ENCODE measurements at places on chromosomes 1 and 21. TPM values are rescaled to one million over a fixed set of nuclear protein-coding genes. Genes with fewer than 3 reads are reported as not detected.
A peak's percentile ranks its signal among the peaks of the same experiment; 100 is the strongest.

- peaks cover 13% of the 10 kb centered on the region for H3K4me1 ChIP-seq
- H3K36me3 ChIP-seq, result no peaks in the 10 kb centered on the region
- H3K27me3 ChIP-seq, result no peaks in the 10 kb centered on the region
- no peak overlapping the region for H3K27ac ChIP-seq
- no peak for DNase-seq
Observed at GRCh38 chr21:27043377-27043776, 76.5 kb upstream of the ADAMTS5 start.

- H3K27ac ChIP-seq, result peak overlapping the region; percentile 71
- H3K27me3 ChIP-seq, result no peaks in the 10 kb centered on the region
- no peak for DNase-seq
- no peaks in the 10 kb centered on the region for H3K36me3 ChIP-seq
Observed at GRCh38 chr1:109299558-109300343, 7.1 kb downstream of the MYBPHL start.

DNA sequence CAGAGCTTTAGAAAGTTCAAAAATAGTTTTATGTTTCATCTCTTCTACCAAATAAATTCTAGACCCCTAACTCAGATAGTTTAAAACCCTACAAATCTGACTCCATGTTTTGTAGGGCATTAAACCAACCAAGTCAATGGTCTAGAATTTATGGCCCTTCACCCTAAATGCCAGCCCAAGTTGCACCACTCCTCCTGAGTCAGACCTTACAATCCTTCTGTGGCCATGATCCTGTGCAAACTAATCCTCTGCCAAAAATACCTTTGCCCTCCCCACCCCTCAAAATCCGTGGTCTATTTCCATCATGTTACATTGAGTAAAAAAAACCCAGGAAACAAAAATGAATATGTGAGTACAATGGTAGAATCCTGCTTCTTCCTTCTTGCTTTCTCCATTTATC, 179.3 kb downstream of the NR5A2 start:
- peaks cover 28% of the 10 kb centered on the region for H3K4me1 ChIP-seq
- H3K4me3 ChIP-seq, result no peak overlapping the region
- peak; percentile 46 for DNase-seq
- H3K36me3 ChIP-seq, result no peaks in the 10 kb centered on the region
- peak overlapping the region; percentile 55 for H3K27ac ChIP-seq

DNA sequence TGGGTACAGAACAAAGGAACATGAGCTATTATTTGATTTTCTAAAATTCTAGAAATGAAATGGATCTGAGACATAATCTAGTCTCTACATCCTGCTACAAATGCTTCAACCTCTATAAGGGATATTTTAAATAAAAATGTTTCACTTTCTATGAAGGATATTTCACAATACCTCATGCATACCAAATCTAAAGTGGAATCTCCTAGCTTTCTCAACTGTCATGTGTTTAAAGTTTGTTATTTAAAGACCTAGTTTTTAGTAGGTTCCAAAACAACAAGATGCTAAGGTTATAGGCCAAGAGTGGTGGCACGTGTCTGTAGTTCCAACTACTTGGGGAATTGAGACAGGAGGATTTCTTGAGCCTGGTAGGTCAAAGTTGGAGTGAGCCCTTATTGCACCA, 47.6 kb downstream of the KDM5B start:
- peaks cover 93% of the 10 kb centered on the region for H3K36me3 ChIP-seq
- H3K4me1 ChIP-seq, result peaks cover 8% of the 10 kb centered on the region
- peak; percentile 12 for DNase-seq
- H3K27me3 ChIP-seq, result no peaks in the 10 kb centered on the region

DNA sequence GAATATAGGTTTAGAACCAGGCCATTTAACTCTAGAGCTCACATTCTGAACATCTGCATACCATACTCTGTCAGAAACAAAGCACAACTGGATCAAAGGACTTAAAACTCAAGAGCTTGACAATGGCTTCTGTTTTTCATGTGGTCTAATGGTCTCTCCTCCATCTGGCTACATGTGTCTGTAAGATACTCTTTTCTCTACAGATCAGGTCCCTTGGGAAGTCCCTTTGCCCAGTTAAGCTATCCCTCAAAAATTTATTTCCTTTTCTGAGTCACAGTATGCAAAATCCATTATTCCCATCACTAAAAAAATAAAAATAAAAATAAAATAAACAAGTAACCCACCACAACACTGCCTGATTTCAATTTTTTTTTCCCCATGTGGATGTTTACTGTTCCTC, 357.0 kb upstream of the PRMT6 start:
- H3K4me1 ChIP-seq, result peaks cover 25% of the 10 kb centered on the region
- H3K27me3 ChIP-seq, result no peaks in the 10 kb centered on the region
- H3K27ac ChIP-seq, result peak overlapping the region; percentile 46

DNA sequence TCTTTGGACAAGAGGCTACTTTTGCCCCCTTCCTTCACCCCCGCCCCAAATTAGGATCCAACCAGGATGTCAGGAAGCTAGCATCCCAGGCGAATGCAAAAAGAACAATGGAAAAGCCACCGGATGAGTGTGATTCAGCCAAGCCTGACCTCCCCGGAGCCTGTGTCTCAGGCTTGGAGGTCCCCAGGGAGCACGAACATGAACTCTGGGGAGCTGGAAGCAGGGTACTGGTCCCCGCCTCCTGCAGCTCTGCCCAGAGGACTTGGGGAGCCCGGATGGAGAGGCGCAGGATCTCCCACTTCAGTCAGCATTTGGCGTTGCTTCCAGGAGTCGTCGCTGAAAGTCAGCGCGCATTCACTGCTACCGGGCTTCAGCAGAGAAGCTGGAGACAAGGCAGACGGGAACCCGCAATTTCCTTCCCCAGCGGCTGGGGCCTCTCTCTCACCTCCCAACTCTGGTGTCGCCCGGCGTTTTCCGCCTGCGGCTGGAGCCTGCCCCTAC, 1.8 kb upstream of the TBX15 start:
- H3K36me3 ChIP-seq, result no peaks in the 10 kb centered on the region
- H3K4me3 ChIP-seq, result peak overlapping the region; percentile 82
- peak overlapping the region; percentile 96 for H3K27ac ChIP-seq
- no peaks in the 10 kb centered on the region for H3K4me1 ChIP-seq
- no peaks in the 10 kb centered on the region for H3K27me3 ChIP-seq

DNA sequence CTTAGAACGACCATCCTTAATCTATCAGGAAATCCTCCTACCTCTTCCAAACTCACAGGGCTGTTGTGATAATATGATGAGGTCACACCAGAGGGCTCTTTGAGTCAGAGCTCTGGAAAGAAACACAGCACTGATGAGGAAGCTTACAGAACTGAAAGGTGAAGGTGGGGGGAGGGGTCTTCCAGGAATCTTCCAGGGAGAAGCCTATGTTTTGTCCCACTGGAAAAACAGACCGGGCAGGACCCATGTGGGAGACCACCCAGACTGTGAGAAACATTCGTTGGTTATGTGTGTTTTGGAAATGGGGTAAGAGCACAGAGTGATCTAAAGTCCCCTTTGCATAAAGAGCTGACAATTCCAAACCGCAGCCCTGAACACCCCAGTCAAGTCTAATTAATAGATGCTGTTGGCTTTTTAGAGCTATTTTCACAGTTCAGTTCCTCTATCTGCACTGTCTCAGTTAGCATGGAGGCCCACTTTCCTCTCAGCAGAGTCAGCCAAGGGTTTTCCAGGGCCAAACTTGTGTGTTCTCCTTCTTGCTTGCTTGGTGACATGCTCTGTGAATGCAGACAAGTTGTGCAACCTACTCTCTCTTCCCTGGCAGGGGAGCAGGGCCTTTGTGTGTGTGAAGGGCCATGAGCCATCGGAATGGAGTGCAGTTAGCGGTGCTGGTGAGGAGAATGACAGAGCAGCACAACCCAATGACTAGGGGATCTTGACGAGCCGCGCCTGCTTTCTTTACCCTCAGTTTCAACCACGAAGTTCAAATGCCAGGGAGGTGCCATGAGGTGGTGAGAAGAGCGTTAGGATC, 12.3 kb downstream of the PHLDA3 start:
- H3K27ac ChIP-seq, result peak overlapping the region; percentile 100
- no peaks in the 10 kb centered on the region for H3K27me3 ChIP-seq
- peak overlapping the region; percentile 50 for H3K4me3 ChIP-seq

- peaks cover 3% of the 10 kb centered on the region for H3K36me3 ChIP-seq
- H3K27ac ChIP-seq, result no peak overlapping the region
- H3K4me3 ChIP-seq, result no peak overlapping the region
- H3K27me3 ChIP-seq, result no peaks in the 10 kb centered on the region
- DNase-seq, result no peak
Observed at GRCh38 chr1:167947733-167948132, 10.9 kb upstream of the MPC2 start.

DNA sequence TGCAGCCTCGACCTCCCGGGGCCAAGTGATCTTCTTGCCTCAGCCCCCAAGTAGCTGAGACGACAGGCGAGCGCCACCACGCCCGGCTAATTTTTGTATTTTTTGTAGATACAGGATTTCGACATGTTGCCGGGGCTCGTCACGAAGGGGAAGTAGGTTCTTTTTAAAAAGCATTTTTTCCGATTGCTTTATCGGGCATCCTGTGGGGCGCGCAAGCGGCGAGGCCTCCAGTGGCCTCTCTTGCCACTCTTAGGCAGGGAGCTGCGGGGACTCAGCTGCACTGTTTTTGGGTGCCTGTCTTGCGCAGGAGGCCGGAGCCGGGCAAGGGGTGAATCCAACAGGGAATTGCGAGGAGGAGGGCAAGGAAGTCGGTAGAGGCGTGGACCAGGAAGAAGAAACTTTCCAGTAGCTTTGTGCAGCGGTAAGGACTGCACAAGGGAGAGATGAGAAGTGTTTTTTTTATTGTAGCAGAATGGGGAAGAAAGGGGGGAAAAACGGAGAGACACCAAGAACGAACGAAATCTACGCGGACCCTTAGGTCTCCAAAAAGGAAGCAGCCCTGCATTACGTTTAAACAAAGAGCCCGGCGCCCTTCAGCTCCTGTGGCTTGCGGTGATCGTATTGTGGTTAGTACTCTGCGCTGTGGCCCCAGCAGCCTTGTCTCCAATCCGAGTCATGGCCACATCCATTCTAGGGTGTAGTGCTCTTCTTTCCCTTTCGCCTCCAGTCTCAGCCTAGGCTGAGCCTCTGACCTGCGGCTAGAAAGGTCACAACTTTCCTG, 164.8 kb downstream of the PPIAL4G start:
- peak overlapping the region; percentile 53 for H3K4me3 ChIP-seq
- H3K36me3 ChIP-seq, result no peaks in the 10 kb centered on the region
- DNase-seq, result peak; percentile 32

GRCh38 chr1:158008630-158009029, 15.2 kb downstream of the KIRREL1 start:
- no peaks in the 10 kb centered on the region for H3K36me3 ChIP-seq
- H3K27me3 ChIP-seq, result no peaks in the 10 kb centered on the region
- H3K27ac ChIP-seq, result peak overlapping the region; percentile 89
- H3K4me1 ChIP-seq, result peaks cover 90% of the 10 kb centered on the region
- no peak overlapping the region for H3K4me3 ChIP-seq

- DNase-seq, result no peak
- H3K36me3 ChIP-seq, result no peaks in the 10 kb centered on the region
- no peak overlapping the region for H3K4me3 ChIP-seq
Observed at GRCh38 chr1:114238053-114238452, 84.4 kb upstream of the SYT6 start.

DNA sequence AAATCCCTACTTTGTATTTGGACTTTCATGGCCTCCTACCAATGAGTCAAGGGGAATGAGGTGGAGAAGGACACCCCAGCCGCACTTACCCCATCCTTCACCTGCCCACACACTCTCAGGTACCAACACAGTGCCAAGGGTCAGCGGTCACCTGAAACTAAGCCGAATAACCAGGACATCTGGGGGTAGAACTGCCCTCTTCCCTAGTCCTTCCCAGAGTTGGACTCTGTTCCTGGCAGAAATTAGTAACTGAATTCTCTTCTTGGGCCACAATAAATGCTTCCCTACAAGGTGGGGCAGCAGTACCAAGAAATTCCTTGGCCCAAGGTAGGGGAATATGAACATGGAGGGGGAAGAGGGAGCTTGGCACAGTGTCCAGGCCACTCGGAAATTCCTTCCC, 7.3 kb downstream of the SLC45A3 start:
- no peaks in the 10 kb centered on the region for H3K36me3 ChIP-seq
- H3K27ac ChIP-seq, result no peak overlapping the region
- H3K4me1 ChIP-seq, result no peaks in the 10 kb centered on the region
- no peaks in the 10 kb centered on the region for H3K27me3 ChIP-seq
- no peak for DNase-seq

- H3K27ac ChIP-seq, result no peak overlapping the region
- H3K4me3 ChIP-seq, result no peak overlapping the region
- no peaks in the 10 kb centered on the region for H3K4me1 ChIP-seq
- no peaks in the 10 kb centered on the region for H3K27me3 ChIP-seq
- DNase-seq, result no peak
- no peaks in the 10 kb centered on the region for H3K36me3 ChIP-seq
Observed at GRCh38 chr1:37092937-37093336, 58.6 kb upstream of the GRIK3 start.

- H3K36me3 ChIP-seq, result no peaks in the 10 kb centered on the region
- H3K4me1 ChIP-seq, result no peaks in the 10 kb centered on the region
- H3K27me3 ChIP-seq, result 0 out of 2 replicates have a peak, but pooled peaks cover 14% of the 10 kb centered on the region
- H3K27ac ChIP-seq, result no peak overlapping the region
- no peak for DNase-seq
Observed at GRCh38 chr21:44511219-44511937, 28.6 kb downstream of the KRTAP10-1 start.

DNA sequence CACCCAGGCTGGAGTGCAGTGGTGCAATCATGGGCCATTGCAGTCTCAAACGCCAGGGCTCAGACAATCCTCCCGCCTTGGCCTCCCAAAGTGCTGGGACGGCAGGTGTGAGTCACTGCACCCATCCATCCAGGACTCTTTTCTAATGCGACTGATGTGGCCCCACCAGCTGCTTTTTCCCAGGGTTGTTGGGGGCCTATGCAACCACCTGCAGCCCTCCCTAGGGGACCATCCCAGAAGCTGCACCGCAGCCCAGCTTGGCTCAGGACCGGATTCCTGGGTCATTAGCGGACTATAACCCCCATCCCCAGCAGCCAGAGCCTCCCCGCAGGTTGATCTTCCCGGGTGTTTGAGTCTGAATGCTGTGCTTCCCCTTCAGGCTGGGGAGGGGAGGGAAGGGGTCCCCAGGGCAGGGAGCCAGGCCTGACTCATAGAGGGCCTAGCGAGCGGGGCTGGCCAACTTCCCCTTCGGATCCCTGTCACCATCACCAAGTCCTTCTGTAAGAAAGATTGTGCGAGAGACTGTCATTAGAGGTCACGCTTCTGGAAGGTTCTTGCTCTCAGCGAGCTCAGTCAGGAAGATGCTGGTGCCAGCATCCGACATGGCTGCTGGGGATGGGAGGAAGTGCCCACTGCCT, 108.7 kb upstream of the ACTRT2 start:
- no peaks in the 10 kb centered on the region for H3K4me1 ChIP-seq
- H3K27me3 ChIP-seq, result no peaks in the 10 kb centered on the region
- H3K27ac ChIP-seq, result no peak overlapping the region
- DNase-seq, result no peak

DNA sequence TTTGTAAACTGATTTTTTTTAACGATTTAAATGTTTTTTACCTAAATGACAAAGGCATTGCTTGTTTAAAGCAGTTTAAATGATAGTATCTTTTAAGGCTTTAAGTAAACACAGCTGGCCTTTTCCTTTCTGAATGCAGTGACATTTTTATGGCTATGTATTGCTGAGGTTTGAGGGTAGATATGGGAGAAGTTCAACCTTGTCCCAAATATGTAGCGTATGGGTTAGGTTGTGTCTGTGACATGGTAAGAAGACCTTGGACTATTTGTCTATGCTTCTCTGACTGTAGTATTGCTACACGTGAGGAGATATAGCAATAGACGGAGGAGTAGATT, 32.5 kb downstream of the PKNOX1 start:
- no peak overlapping the region for H3K4me3 ChIP-seq
- no peak overlapping the region for H3K27ac ChIP-seq
- DNase-seq, result no peak
- no peaks in the 10 kb centered on the region for H3K4me1 ChIP-seq
- no peaks in the 10 kb centered on the region for H3K27me3 ChIP-seq

CNKSR1 gene
- total RNA-seq, result not detected

C8B gene
- total RNA-seq, result not detected

MPZL1 gene
- 144 TPM for total RNA-seq

XPR1 gene
- 15.6 TPM for total RNA-seq

HAPLN2 gene
- not detected for total RNA-seq

BMP8A gene
- total RNA-seq, result not detected
